NCI-H2029 (cell line): ENCODE measurements at places on chromosomes 5 and 9.

DNA sequence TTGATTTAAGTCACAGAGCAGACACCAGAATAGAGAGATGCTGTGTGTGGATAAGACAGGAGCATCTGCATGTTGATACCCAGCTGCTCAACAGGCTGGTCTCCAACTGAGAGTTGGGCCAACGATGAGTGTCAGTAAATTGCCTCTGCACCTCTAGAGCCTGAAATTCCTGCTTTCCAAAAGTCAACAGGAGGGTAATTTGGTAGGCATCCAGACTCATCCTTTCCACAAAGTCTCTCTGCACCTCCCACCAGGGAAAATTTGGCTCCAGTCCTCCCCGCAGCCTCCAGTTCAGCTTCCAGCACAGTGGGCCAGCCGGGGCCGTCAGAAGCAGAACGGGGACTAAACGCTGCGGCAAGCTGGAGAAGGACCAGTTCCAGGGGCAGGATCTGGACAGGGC is 136.9 kb downstream of the RFK start:
- DNase-seq, result no peak

GRCh38 chr5:10556289-10556807 is 7.5 kb upstream of the ANKRD33B start:
- no peak for DNase-seq

DNA sequence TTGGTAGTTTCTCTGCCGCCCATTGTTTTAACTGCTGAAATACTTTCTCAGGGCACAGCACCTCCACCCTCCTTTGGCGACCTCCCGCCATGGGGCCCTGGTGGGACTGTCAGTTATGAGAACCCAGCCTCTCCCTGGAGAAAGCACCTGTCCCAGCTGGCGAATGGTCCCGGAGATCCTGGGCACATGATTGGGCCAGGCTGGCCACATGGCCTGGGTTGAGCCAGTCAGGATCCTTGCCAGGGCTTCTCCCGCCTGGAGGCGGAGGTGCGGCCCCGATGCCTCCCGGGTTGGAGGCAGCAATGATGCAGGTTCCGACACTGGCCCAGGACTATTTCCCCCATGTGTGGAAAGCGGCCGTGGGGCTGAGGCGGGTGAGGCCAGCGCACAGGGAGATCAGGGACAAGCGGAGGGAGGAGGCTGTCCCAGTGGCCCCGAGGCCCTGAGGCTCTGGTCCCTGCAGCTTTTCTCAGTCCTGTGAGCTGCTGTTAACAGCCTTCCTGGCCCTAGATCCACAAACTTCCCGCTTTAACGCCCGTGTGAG is 13.6 kb downstream of the UNC5A start:
- DNase-seq, result no peak

GRCh38 chr9:96655198-96655851 is at the start of gene PRXL2C:
PRXL2C (minus strand) TSS chr9:96655317; CDS start chr9:96655281, 36 bp downstream.
- DNase-seq, result peak; percentile 37

- no peak for DNase-seq
Observed at GRCh38 chr5:165108809-165109208, 1603.4 kb downstream of the MAT2B start.

DNA sequence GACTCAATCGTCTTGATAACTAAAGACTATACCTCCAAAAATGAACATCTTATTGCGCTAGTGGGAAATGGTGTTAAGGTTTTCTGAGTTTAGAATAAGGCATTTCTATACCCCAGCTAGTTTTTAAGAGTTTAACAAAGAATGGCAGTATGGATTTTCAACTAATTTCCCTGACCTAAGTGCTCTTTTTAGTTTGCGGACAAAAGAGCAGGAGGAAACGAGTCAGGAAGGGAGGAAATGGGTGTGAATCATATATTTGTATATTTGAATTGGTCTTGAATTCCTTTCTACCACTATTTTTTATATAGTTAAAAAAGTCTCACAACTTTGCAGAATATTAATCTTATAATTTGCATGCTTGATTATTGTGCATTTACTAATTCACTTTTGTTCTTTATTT is 516.3 kb upstream of the ZNF608 start:
- DNase-seq, result no peak

GRCh38 chr5:54013556-54014194 is 296.7 kb downstream of the ARL15 start:
- DNase-seq, result no peak

- no peak for DNase-seq
Observed at GRCh38 chr5:161051920-161052500, 200.0 kb upstream of the ATP10B start.

DNA sequence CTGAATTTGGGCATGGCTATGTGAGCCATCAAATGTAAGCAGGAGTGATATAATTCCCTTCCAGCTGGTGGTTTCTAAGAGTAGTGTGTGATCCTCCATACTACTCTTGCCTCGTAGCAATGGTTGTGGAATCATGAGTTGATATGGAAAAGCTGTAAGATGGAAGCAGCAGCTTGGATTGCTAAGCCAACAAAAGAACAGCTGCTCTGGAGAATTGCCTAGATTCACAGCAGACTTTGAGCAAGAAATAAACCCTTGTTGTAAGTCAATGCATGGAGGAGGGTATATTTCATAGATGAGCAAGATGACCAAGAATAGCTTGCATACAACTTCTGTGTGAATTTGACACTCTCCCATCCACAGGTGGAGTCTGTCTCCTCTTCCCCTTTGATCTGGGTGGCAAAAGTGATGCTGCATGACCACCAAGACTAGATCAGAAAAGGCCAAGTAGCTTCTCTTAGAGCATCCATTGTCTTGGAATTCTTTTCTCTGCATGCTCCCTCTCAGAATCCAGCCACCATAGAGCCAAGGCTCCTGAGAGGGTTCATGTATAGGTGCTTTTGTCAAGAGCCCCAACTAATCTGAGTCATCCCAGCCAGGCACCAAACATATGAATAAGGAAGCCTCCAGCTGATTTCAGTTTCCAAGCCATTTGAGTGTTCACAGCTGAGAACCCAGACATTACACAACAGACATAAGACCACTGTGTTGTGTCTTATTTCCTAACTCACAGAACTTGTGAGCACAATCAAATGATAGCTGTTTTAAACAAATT is 79.0 kb downstream of the PRLR start:
- no peak for DNase-seq

GRCh38 chr5:116738615-116739261 is 164.1 kb upstream of the SEMA6A start:
- no peak for DNase-seq

- no peak for DNase-seq
Observed at GRCh38 chr5:66174338-66174737, 30.2 kb downstream of the SREK1 start.

GRCh38 chr9:125239631-125240597 is 1.2 kb downstream of the HSPA5 start:
- DNase-seq, result no peak

- DNase-seq, result no peak
Observed at GRCh38 chr5:172334196-172334595, 50.6 kb upstream of the UBTD2 start.

GRCh38 chr5:169052207-169052606 is 248.7 kb downstream of the SLIT3 start:
- DNase-seq, result no peak

DNA sequence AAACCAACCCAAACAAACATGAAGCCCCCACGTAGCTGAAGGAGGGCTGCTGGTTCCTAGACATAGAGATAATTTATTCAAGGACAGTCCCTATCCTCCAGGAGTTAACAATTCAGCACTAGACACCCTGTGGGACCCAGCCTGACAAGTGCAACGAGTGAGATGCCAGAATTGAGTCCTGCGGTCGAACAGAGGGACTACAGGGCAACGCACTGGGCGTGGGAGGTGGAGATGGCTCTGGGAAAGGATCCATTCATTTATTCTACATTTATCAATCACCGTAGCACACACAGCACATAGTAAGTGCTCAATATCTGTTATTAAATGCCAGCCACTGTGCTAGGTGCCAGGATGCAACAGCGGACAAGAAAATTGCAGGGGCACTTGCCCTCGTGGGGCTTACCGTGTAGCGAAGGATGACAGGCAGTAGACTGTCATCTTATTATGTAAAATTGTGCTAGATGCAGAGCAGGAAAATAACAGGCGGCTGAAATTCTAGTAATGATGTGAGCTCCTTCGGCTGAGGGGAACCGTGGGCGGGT is 855 bp upstream of the ARHGAP26 start:
- DNase-seq, result no peak

GRCh38 chr5:139037732-139038131 is 160.4 kb downstream of the SIL1 start:
- no peak for DNase-seq

GRCh38 chr9:35728041-35728971 is 3.7 kb downstream of the TLN1 start:
- DNase-seq, result no peak

- no peak for DNase-seq
Observed at GRCh38 chr5:157165261-157165660, 803 bp downstream of the GARIN3 start.

DNA sequence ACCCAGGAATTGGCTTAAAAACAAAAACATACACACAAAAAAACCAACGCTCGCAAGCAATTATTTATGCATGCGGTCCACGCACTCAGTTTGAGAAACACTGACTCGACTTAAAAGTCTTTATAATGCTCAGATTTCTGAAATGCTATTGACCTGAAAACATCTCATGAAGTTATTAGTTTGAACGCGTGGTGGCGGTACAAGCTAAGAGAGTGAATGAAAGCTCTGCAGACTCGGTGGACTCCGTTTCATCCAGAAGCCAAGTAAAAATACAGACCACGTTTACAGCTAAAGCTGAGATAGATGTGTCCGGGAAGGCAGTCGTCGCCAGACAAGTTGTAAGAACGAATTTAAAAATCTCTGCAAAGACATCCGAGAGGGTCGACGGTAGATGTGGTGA is at the start of gene PCDHB6:
PCDHB6 (plus strand) TSS at position 246 of the 400 bp plus-strand sequence. CDS start 201 bp downstream, outside the sequence.
- no peak for DNase-seq

- no peak for DNase-seq
Observed at GRCh38 chr9:121781701-121782464, 130.4 kb downstream of the DAB2IP start.

- peak; percentile 52 for DNase-seq
Observed at GRCh38 chr5:123937230-123937629, 425.3 kb downstream of the CSNK1G3 start.

- no peak for DNase-seq
Observed at GRCh38 chr9:127165116-127165515, 42.7 kb upstream of the ANGPTL2 start.

DNA sequence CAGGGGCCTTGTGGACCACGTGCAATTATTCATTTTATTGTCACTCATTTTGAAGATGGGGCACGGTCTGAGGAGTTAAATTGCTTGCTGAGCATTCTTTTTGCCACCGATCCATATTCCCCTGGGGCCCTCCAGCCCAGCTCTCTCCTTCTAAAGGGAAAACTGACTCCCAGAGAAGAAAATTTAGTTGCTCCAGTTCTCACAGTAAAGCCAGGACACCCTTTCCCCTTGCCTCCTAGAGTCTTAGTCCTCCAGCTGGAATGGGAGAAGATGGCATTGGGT is 1.0 kb upstream of the PANK3 start:
- DNase-seq, result no peak

- DNase-seq, result no peak
Observed at GRCh38 chr9:72984226-72984947, 31.5 kb upstream of the ALDH1A1 start.

DNA sequence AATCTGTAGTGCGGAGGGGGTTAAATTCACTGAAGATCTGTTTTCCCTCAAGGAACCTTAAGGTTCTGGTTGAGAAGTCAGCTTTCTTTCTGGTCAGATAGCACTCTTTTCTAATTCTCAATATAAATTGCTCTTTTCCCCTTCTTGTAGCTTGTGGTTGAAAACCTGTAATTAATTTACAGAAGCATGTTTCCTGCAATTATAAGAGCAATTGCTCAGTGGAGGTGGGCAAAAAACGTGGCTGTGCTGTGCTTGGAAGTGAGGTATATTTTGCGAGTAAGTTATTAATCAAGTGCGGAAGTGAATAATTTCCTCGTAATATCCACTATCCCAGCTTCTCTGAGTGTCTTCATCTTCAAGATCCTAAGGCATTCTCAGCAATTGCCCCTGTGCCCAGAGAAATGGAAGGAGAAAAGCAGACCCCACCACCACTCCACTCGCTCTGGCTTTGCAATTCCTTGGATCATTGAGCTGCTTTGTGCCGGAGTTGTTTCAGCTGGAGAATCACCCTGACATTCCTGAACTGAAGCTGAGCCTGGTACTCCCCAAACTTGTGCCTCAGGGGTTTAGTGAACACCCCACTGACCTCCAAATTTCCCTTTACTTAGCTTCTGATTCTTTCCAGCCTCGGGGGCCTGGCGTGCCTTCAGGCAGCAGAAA is 140.6 kb downstream of the LRRC70 start:
- no peak for DNase-seq

DNA sequence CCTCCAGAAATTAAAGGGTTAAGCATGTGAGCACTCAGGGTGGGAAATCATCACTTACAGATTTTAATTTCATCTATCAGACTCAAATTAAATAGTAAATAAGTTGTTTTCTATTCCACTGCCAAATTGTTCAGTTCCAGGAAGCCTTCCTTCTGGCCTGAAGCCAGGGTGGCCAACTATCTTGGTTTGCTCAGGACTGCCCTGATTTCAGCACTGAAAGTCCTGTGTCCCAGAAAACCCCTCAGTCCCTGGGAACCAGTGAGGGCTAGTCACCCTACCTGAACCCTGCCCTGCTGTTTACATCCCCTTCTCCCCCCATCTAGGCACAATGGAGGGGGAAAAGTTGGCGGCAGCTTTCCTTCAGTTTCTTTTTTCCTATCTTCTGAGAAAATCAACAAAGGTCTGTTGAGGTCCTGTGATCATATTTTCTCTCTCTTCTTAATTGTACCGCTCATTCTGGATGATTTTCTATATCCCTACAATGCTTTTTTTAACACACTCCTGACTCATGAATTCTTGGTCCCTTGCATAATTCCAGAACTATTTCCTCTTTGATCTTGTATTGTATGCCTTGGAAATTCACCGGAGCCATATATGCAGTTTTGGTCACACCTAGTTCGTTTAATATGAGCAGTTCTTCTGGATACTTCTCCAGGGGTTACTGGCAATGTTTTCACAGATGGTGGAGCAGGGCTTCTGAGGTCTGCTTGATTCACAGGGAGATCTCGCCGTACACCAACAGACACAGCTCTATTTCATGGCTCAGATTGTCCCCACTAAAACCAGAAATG is 103.8 kb downstream of the MAP1B start:
- DNase-seq, result no peak

DNA sequence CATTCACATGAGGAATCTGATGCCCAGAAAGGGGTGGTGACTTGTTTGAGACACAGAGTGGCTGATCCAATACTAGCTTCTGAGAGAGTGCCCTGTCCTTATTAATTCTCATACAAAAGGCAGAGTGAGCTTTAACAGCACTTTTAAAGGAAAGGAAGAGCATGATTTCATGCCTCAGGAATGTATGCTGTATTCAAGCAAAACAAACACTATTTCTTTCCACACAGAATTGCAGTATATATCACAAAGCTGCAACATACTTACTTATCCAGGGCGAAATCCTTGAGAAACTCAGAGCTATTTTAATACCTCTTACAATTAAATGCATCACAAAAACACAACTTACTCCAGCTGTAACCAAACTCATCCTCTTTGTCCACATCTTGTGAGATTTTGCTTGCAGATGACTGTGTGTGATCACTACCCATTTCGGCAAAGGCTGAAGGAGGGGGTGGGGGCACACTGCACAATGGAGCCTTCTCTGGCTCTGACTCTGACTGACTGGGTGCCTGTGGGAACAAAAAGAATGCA is 139.8 kb downstream of the MPDZ start:
- DNase-seq, result no peak
